ENCODE measurements at places on chromosomes 3 and 15.

- no peak for DNase-seq
Measured at GRCh38 chr15:92634060-92634459, 21.5 kb downstream of the FAM174B start.

GRCh38 chr3:150394606-150395005 is 13.5 kb upstream of the TSC22D2 start:
- DNase-seq = no peak

DNA sequence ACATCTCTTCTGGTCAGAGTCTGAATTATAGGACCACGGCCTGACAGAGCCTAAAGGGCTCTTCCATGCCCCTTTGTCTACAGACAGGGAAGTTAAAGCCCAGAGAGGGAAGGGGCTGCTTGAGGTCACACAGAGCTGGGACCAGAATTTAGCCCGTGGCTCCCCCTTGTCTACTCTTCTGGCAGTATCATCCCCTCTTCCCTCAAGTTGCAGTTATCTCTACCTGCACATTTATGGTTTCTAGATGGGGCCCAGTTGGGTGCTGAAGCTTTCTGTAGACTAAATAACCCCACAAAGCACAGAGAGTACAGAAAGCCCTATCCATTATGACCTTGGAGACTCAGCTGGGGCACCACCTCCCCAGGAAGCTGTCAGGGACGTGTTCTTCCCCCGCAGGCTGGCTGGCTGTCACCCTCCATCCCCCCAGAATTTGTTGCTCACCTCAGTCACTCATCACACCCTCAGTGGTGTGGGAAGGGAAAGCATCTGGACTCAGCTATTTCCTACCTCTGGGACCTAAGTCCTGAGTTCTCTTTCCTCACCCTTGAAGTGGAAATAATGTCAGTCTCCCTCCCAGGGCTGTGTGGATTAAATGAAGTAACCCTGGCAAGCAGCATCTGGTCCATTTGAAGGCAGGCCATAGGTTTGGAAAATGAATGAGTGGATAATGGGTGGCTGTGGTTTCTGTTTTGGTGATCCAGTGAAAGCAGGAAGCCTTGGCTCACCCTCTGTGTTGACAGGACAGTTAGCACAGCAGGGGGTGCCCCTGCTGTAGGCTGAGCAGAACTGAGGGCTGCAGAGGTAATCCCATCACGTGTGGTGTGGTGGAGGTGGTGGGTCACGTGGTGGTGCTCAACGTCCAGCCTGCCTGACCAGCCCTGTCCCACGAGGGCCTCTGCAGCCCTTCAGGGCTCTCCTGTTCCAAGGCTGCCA is 16.3 kb downstream of the ACOX2 start:
- no peak for DNase-seq

- no peak for DNase-seq
Measured at GRCh38 chr15:85151861-85152260, 170.2 kb downstream of the PDE8A start.
